ENCODE measurements at places on chromosomes 16 and 17. TPM values are rescaled to one million over a fixed set of nuclear protein-coding genes. Genes with fewer than 3 reads are reported as not detected.

- no peak overlapping the region for H3K4me3 ChIP-seq
- peaks cover 13% of the 10 kb centered on the region for H3K27me3 ChIP-seq
- peak; percentile 58 for DNase-seq
- H3K27ac ChIP-seq: no peak overlapping the region
- H3K36me3 ChIP-seq: no peaks in the 10 kb centered on the region
Measured at GRCh38 chr17:43958748-43959352, 5.1 kb upstream of the PYY start.

- peaks cover 31% of the 10 kb centered on the region for H3K4me1 ChIP-seq
- DNase-seq: peak; percentile 79
- H3K36me3 ChIP-seq: no peaks in the 10 kb centered on the region
- peak overlapping the region; percentile 91 for H3K27ac ChIP-seq
- H3K27me3 ChIP-seq: no peaks in the 10 kb centered on the region
Measured at GRCh38 chr17:511833-512251, 159.2 kb upstream of the RPH3AL start.

GRCh38 chr16:24685539-24686432 lies 43.7 kb upstream of the TNRC6A start:
- DNase-seq: peak; percentile 84
- no peaks in the 10 kb centered on the region for H3K27me3 ChIP-seq
- H3K4me1 ChIP-seq: peaks cover 13% of the 10 kb centered on the region
- H3K27ac ChIP-seq: peak overlapping the region; percentile 71
- H3K36me3 ChIP-seq: no peaks in the 10 kb centered on the region

PIPOX gene
- total RNA-seq: not detected

- H3K27ac ChIP-seq: peak overlapping the region; percentile 54
- H3K4me3 ChIP-seq: peak overlapping the region; percentile 5
- H3K36me3 ChIP-seq: no peaks in the 10 kb centered on the region
- peak; percentile 78 for DNase-seq
- peaks cover 5% of the 10 kb centered on the region for H3K27me3 ChIP-seq
- H3K4me1 ChIP-seq: peaks cover 14% of the 10 kb centered on the region
Measured at GRCh38 chr17:8041249-8041928, 2.5 kb downstream of the ALOX15B start.

CPSF4L gene
- not detected for total RNA-seq

DNA sequence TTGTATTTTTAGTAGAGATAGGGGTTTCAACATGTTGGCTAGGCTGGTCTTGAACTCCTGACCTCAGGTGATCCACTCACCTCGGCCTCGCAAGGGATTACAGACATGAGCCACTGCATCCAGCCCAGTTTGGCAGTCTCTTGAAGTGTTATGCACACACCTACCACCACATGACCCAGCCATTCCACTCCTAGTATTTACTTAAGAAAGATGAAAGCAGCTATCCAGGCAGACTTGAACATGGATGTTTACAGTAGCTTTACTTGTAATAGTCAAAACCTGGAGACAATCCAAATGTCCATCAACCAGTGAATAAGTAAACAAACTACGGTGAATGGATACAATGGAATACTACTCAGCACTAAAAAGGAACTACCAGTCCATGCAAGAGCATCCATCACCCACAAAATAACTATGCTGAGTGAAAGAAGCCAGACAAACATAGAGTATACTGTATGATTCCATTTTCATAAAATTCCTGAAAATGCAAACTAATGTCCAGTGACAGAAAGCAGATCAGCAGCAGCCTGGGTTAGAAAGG lies 37.8 kb upstream of the RASD1 start:
- no peak for DNase-seq
- H3K4me1 ChIP-seq: no peaks in the 10 kb centered on the region
- no peaks in the 10 kb centered on the region for H3K27me3 ChIP-seq
- H3K27ac ChIP-seq: no peak overlapping the region

GRCh38 chr16:82031116-82032084 lies 3.7 kb upstream of the HSD17B2 start:
- peak overlapping the region; percentile 2 for H3K27ac ChIP-seq
- H3K27me3 ChIP-seq: no peaks in the 10 kb centered on the region
- no peak overlapping the region for H3K4me3 ChIP-seq

DNA sequence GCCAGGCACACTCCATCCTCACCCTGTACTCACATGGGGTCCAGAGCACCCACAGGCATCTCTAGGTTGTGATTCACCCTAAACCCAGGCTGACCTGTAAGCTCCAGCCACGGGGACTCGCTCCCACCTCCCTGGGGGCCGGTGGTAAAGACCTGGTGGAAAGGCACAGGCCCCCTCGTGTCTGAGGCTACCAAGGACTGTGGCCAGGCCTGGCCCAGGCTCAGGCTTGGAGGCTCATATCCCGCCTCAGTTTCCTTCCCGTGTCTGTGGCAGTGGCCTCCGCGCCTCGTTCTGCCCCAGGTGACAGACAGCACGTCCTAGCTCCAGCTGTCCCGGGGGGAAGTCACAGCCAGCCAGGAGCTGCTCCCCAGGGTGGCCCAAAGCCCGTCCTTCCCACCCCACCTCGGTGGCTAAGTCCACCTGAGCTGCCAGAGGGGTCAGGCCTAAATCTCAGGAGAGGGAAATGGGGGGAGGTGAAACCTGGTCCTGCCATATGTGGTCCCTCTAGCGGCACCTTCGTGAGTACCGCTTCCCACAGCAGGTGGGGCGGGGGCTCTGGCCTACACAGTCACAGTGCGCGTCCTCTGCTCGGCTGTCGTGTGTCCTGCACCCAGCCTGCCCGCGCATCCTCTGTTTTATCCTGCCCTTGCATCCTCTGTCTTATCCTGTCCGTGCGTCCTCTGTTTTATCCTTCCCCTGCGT lies 12.6 kb downstream of the CDH15 start:
- no peaks in the 10 kb centered on the region for H3K4me1 ChIP-seq
- no peak for DNase-seq
- peaks cover 10% of the 10 kb centered on the region for H3K27me3 ChIP-seq

DNA sequence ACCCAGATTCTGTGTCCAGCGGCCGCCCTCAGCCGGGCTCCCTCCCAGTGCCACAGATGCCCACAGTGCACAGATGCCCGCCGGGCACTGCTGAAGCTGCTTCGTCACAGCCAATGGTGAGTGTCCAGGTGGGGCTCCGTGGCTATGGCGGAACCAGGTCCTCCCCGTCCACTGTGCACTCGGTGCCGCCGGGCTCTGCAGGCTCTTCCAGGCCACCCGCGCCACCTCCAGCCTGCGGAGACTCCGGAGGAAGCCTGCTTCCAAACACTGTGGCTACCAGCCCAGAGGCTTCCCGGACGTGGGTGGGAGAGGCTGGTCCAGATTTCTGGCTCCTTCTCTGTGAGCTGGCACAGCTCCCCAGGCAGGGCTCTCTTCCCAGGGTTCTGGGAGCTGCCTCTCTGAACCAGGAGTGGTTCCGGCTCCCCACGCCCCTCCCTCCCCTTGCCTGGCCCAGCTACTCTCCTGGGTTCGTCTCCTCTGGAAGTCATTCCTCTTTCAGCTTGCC lies 2.8 kb upstream of the PYCR1 start:
- H3K36me3 ChIP-seq: no peaks in the 10 kb centered on the region
- H3K27ac ChIP-seq: no peak overlapping the region
- H3K4me1 ChIP-seq: 0 out of 2 replicates have a peak, but pooled peaks cover 7% of the 10 kb centered on the region

NDRG4 gene
- total RNA-seq: 7.1 TPM

- no peaks in the 10 kb centered on the region for H3K27me3 ChIP-seq
- no peaks in the 10 kb centered on the region for H3K36me3 ChIP-seq
- H3K27ac ChIP-seq: no peak overlapping the region
- peak; percentile 54 for DNase-seq
Measured at GRCh38 chr17:65531256-65532100, 30.0 kb downstream of the AXIN2 start.

SDK2 gene
- not detected for total RNA-seq

ZDHHC1 gene
- total RNA-seq: 9.6 TPM

DNA sequence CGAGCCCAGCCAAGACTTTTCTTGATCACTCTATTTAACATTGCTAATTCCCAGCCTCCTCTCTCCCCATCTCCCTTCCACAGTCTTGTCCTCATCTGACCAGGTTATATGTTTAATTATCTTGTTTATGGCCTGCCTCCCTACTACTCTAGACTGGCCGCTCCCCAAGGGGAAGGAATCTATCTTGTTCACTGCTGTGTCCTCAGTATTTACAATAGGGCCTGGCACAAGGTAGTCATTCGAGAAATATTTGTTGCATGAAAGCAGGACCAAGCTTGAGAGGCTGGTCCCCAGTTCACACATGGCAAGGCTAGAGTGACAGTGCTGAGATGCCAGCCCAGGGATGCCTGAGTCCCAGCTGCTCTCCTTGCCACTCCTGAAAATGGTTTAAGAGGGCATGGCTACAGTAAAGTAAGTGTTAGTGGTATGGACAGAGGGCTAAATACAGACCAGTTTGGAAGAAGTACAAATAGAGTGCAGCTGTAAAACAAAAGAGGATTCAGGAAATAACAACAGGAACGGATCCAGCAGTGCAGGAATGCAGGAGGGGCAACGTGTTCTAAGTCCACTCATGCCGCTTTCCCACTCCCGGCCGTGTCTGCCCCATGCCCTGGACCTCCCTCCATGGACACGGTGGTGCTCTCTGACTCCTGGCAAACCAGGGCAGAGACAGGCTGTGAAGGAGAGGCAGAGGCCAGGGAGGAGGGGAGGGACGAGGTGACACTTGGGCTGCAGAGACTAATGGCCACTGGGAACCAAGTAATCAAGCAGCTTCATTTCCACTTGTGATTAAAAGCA lies 65.6 kb downstream of the TOM1L2 start:
- H3K27ac ChIP-seq: no peak overlapping the region
- H3K27me3 ChIP-seq: no peaks in the 10 kb centered on the region
- no peak for DNase-seq
- no peak overlapping the region for H3K4me3 ChIP-seq

DNA sequence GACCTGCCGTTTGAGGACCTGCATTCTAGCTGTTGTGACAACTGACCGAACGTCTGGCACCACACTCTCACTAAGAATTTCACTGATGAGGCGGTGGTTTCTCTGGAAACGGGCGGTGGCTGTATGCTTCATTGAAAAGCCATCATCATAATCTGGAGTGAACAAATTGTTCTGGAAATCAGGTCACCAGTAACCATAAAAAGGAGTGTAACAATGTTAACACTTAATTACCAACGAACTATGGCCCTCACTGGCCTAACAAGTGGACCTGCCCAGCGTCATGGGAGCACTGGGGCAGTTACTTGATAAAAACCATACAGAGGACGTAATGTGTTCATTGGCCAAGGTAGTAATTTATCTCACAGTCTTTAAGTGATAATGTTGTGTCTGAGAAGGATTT lies 15.4 kb downstream of the SMARCE1 start:
- peaks cover 91% of the 10 kb centered on the region for H3K36me3 ChIP-seq
- no peak overlapping the region for H3K4me3 ChIP-seq
- H3K27me3 ChIP-seq: no peaks in the 10 kb centered on the region
- no peak overlapping the region for H3K27ac ChIP-seq
- no peaks in the 10 kb centered on the region for H3K4me1 ChIP-seq

DNA sequence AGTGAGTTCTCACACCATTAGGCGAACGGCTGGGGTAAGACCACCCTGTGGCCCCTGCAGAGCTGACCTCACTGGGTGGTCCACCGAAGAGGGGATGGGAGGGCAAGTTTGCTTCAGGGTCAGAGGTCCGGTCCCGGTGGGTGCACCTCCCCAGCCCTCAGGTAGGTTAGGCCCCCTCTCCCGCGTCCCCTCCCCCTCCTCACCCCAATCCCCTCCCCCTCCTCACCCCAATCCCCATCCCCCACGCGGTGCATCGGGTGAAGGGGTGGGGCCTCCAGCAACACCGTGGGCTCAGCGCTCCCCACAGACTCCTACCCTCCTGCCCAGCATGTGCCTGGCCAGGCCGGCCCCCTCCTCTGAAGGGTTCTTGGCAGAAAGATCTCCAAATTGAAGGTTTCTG lies 13.4 kb downstream of the MCRIP1 start:
- H3K27ac ChIP-seq: no peak overlapping the region
- no peaks in the 10 kb centered on the region for H3K36me3 ChIP-seq
- no peaks in the 10 kb centered on the region for H3K4me1 ChIP-seq
- no peak overlapping the region for H3K4me3 ChIP-seq

DNA sequence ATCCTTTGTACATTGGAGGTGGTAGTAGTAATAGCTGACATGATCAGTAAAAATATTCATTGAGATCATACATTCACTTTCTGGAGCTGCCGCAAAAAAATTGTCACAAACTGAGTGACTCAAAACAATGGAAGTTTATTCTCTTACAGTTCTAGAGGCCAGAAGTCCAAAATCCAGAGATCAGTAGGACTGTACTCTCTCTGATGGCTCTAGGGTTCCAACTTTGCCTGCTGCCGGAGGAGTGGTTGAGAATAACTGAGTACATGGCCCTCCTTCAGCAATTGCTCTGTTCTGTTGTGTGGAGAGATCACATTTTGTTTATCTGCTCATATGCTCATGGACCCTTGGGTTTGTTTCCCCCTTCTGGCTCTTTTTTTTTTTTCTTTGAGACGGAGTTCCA lies 23.5 kb downstream of the ABAT start:
- no peaks in the 10 kb centered on the region for H3K4me1 ChIP-seq
- H3K27ac ChIP-seq: no peak overlapping the region
- no peaks in the 10 kb centered on the region for H3K36me3 ChIP-seq
- H3K4me3 ChIP-seq: no peak overlapping the region
- H3K27me3 ChIP-seq: no peaks in the 10 kb centered on the region

DNA sequence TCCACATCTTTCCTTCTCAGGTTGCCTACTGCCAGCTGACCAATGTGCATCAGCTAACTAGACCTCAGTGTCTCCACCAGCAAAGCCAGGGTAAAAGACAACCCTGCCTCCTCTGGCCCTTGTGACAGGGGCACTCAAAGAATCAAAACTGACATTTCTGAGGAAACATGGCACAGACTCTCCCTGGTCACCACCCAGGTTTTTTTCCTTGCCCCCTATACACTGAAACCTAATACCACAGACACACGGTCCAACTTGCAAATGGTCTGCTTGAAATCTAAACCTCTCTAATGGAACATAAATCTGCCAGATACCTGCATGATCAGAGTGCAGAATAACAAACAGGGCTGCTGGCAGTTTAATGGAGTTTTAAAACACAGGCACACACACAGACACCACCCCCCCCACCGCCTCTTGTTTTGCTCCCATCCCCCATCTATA lies 19.5 kb upstream of the CORO6 start:
- peaks cover 45% of the 10 kb centered on the region for H3K4me1 ChIP-seq
- no peaks in the 10 kb centered on the region for H3K27me3 ChIP-seq
- no peak overlapping the region for H3K4me3 ChIP-seq
- H3K36me3 ChIP-seq: no peaks in the 10 kb centered on the region
- no peak overlapping the region for H3K27ac ChIP-seq
- no peak for DNase-seq

GRCh38 chr16:17323171-17323570 lies 147.6 kb downstream of the XYLT1 start:
- H3K4me3 ChIP-seq: no peak overlapping the region
- H3K36me3 ChIP-seq: no peaks in the 10 kb centered on the region
- DNase-seq: no peak
- no peaks in the 10 kb centered on the region for H3K27me3 ChIP-seq

Measured in GM23248 (cell line).